ENCODE measurements at places on chromosomes 6 and 20. TPM values are rescaled to one million over a fixed set of nuclear protein-coding genes. Genes with fewer than 3 reads are reported as not detected.
A peak's percentile ranks its signal among the peaks of the same experiment; 100 is the strongest.

ENPP1 gene
- total RNA-seq, result 1.1 TPM

GJA10 gene
- 1.3 TPM for total RNA-seq

PSORS1C1 gene
- not detected for total RNA-seq

GRCh38 chr20:34199183-34199582, 42.0 kb upstream of the ASIP start:
- no peak for DNase-seq

GRCh38 chr6:91271807-91272206, 684.9 kb upstream of the MAP3K7 start:
- DNase-seq, result no peak

DNA sequence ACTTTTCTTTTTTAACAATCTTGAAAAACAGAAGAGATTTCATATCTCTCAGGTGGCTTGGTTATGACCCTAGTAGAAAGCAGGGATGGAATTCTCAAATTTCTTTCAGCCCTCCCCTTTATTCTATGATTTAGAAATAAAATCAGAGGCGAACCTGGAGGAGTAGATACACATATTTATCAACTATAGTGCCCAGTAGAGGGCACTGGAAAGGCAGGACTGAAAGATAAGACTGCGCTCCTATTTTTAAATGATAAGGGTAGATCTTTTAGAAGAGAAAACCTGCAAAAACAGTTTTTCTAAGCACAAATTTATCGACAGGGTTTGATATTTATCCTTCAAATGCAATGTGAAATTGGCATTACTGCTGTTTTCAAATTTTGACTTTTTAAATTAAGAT, 1296.6 kb downstream of the EPHA7 start:
- DNase-seq, result peak; percentile 47

GRCh38 chr6:145551164-145551563, 184.2 kb downstream of the EPM2A start:
- no peak for DNase-seq

All from Karpas-422 (cell line).